Activated T-helper 17 cell treated with anti-CD3 and anti-CD28 coated beads, Interleukin-2, amount 50 U/mL, for 72 hours (primary cell): ENCODE measurements at places on chromosomes 6 and 20. TPM values are rescaled to one million over a fixed set of nuclear protein-coding genes. Genes with fewer than 3 reads are reported as not detected.

The TRIM10 gene
- total RNA-seq: 0.16 TPM

The SLC32A1 gene
- total RNA-seq: 0.11 TPM

The CST7 gene
- 38.2 TPM for total RNA-seq

The MRAP2 gene
- total RNA-seq: not detected

GRCh38 chr6:7106752-7107577 is 796 bp upstream of the RREB1 start:
- peak; percentile 50 for ATAC-seq

GRCh38 chr20:13736436-13737191 is 48.1 kb downstream of the ESF1 start:
- ATAC-seq: no peak

- ATAC-seq: peak; percentile 43
Observed at GRCh38 chr20:25629816-25630499, 6.1 kb upstream of the NANP start.

GRCh38 chr6:154567695-154568220 is 57.3 kb upstream of the CNKSR3 start:
- no peak for ATAC-seq
